Fibroblast of skin of left quadriceps (primary cell): ENCODE measurements at places on chromosomes 5 and 9.
A peak's percentile ranks its signal among the peaks of the same experiment; 100 is the strongest.

DNA sequence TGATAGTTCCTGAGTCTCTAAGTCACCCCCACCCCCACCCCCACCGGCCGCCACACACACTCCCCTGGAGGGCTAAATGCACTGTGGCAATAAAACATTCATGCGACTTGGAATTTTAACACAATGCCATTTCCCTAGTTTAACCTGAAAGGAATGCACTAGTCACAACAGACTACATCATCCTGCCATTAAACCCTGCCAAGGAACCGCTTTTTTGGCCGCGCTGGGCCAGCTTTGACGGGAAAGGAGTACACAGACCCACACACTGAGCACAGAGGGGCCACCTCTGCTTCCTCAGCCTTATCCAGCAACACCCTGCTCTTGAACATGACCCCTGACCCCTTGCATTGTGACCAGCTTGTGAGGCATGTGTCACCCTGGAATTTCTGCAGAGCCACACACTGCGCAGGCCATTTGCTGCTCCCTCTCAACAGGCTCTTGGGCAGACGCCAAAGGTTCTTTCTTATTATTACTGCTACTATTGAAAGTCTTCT is 165.3 kb downstream of the BNC2 start:
- peak; percentile 94 for DNase-seq

DNA sequence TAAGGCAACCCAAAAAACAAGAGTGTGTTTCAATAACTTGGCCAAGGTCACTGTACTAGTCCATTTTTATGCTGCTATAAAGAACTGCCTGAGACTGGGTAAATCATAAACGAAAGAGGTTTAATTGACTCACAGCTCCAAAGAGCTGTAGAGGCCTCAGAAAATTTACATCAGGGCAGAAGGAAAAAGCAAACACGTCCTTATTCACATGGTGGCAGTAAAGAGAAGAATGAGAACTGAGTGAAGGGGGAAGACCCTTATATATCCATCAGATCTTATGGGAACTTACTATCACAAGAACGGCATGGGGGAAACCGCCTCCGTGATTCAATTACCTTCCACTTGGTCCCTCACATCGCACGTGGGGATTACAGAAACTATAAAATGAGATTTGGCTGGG is 64.3 kb upstream of the CAMK4 start:
- DNase-seq = no peak

DNA sequence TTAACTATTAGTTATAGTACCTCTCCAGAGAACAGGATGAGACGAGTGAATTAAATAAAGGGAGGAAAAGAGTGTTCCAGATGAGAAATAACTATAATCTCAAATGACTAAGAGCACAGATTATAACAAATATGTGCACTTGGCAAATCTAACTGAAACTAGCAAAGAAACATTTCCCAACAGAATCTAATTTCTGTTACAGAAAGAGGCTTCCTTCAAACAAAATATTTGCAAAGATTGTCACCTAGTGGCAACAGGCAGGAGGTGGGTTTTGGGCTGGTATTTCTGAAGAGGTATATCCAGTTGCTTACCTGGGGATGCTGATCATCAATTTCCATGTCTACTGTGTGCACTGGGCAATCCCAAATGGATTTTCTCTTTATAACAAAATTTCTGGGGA is 5.6 kb upstream of the SPDL1 start:
- peak; percentile 39 for DNase-seq

DNA sequence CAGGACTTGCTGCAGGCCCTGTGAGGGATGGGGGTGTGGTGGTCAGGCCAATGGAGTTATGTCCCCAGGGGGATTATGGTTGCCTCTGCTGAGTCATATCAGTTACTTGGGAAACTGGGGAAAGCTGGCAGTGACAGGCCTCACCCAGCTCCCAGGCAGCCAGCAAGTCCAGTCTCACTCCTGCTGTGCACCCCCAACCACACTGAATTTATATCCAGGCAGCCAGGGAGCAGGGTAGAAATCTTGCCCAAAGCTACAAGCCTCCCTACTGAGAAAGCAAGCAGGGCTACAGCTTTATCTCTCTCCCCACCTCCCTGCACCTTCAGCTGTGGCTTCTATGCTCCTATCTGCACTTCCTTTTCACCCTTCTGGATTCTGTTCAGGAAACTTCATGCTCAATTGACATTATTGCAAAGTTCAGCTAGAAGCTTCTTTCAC is 2076.0 kb upstream of the CDH9 start:
- no peak for DNase-seq

DNA sequence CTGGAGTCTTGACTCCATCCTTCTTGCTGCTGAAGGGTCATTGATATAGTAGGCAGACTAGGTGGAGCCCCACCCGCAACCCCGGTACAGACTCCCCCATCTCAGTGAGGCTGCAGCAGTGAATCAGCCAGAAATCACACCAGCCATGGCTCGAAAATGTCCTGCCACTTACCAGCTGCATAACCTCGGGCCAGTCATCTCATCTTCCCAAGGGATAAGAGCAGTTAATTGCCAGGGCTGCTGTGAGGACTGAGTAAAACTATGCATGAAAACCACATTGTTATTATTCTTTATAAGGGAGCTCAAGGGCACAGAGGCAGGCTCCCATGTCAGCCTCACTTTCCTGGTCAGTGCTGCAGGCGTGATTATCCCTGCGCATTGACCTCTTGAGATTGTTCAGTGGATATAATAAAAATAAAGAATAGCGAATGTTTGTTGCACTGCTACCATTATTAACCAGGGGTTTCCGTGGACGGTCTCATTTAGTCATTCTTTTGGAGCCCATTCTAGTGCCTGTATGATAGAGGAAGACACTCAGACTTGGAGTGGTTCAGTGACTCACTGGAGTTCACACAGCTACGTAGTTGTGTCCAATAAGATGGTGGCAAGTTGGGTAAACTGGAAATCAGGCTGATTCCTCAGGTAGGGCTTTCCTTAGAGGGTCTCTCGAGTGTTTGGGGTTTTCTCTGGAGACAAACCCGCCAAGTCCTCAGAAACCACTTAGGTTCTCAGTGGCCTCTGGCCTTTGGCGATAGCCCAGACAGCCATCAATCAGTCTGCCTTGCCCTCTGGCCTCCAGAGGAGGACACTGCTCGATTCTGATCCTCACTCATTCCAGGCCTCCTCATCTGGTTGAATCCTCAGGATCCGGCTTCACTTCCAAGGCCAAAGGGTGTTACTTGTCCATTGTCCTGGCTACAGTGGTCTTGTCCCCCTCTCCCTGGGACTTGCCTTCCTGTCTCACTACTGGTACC is 39.9 kb downstream of the COL15A1 start:
- DNase-seq = no peak

DNA sequence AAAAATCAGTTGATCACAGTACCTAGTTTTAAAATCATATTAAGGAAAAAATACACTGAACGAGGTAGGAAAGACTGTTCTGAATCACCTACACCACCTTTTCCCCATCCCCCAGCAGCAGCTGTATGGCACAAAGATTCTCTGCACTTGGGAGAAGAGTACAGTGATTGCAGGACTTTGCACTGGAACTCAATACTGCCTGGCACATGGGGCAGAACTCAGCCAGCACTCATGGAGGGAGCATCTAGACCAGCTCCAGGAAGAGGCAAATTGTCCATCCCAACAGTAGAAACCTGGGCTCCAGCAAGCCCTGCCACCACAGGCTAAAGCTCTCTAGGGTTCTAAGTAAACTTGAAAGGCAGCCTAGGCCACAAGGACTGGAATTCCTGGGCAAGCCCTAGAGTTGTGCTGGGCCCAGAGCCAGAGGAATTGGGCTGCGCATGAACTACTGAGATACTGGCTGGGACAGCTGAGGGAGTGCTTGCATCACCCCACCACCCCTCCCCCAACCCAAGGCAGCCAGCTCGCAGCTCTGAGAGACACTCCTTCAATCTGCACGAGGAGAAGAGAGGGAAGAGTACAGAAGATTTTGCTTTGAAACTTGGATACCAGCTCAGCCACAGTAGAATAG is 654.4 kb upstream of the CDH6 start:
- DNase-seq = no peak

- DNase-seq = no peak
Observed at GRCh38 chr5:175470781-175471180, 7.6 kb upstream of the SFXN1 start.

GRCh38 chr9:97807681-97808080 is 45.3 kb upstream of the FOXE1 start:
- no peak for DNase-seq

DNA sequence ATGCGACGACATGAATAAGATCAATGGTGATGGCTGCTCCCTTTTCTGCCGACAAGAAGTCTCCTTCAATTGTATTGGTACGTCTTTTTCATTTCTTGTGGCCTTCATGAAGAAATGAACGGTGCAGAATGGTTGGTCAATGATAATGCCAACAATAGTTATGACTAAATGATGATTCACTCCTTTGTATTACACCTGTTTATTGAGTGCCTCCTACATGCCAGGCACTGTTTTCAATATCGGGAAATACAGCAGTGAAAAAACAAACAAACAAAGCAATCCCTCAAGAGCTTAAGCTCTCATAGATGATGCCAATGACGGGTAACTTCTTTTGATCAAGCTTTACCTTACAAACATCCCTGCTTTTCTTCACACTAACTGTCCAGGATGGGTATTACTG is 117.7 kb downstream of the PAPPA start:
- DNase-seq = no peak

- DNase-seq = no peak
Observed at GRCh38 chr9:112170235-112170634, 4.9 kb downstream of the SUSD1 start.

- DNase-seq = no peak
Observed at GRCh38 chr5:149013796-149014195, 49.1 kb downstream of the SH3TC2 start.

GRCh38 chr9:37732952-37733351 is 20.7 kb upstream of the TRMT10B start:
- DNase-seq = no peak

GRCh38 chr9:136400038-136400834 is at the start of gene SNAPC4:
Gene SNAPC4 (minus strand): TSS chr9:136400170. CDS start chr9:136398428, 1,742 bp downstream.
- peak; percentile 57 for DNase-seq

DNA sequence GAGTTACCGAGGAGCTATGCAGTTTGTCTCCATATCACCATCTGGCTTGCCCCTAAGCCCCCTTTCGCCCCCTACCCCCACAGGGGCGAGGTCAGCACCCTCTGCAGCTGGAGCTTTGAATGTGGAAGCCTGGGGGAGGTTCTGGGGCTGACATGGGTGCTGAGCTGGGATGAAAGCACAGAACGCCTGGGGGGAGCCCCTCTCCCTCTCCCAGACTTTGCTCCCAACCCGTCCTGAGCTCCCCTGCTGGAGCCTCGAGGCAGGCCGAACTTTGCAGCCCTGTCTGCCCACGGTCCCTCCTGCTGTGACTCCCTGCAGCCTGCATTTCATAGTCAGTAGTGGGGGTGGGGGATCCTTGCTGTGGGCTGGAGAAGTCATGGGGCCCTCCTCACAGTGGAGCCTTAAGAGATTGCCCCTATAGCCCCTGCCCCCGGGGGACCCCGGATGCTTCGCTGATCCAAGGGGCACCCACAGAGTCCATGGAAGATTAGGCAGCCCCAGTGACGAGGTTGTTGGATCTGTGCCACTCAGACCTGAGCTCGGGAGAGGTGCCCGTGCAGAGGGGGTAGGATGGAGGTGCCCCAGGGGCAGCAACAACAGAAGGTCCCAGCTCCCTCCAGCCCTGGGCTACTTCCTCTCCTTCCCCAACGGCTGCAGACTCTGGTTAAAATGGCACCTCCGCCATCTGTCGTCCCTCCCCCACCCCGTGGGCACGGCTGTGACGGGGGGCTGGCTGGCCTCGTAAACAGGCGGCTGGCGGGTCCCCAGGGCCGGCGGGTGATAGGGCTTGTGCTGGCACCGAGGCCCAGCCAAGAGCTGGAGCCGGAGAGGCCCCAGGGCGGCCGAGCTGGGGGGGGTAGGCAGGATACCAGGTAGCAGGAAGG is 162.0 kb downstream of the C9orf50 start:
- no peak for DNase-seq

- no peak for DNase-seq
Observed at GRCh38 chr5:141655020-141655419, 3.8 kb upstream of the FCHSD1 start.

DNA sequence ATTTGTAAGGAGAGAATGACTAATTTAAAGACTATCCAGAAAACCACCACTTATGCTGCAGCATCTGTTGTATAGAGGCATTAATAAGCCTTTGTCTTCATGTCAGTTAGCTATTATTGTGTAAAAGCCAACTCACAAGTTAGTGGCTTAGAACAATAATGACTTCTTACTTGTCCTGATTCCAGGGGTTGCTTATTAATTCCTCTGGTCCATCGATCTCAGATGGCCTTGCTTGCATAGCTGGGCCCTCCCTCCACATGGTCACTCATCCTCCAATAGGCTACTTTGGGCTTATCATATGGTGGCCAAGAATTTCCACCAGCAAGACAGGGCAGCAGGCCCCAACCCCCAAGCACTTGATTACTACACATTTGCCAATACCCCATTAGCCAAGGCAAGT is 44.5 kb upstream of the STK32A start:
- no peak for DNase-seq

DNA sequence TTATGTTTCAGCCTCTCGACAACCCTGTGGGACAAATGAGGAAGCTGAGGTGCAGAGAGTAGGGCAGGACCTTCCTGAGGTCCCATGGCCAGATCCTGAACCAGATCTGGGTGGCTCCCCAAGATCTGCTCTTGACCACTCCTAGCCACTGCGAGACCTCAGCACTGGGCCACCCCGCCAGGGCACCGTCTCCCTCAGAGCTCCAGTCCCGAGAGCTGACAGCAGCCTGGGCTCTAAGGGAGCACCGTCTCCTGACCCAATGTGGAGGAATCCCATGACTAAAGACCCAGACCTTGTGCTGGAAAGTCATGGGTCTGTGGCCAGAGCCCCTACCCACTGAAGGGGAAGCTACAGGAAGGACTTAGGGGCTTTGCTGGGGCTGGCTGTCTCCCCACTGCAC is 4.5 kb upstream of the LMX1B start:
- DNase-seq = no peak

DNA sequence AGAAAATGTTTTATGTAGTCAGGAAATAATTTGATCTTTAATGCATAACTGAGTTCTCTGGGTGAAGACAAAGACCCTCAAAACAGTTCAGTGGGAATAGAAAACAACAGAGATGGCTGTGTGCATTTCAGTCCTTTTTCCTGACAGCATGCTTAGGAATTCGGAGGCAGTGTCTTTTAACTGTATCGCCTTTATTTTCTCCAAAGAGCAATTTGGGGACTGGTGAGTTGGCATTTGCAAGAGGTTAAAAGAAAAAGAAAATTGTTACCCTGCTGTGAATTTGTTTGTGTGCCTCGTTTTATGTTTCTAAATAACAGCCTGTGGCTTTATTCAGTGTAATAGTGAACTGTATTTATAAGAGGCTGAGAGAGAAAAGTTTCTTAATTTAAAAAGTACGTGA is 227.8 kb upstream of the DMAC1 start:
- no peak for DNase-seq

DNA sequence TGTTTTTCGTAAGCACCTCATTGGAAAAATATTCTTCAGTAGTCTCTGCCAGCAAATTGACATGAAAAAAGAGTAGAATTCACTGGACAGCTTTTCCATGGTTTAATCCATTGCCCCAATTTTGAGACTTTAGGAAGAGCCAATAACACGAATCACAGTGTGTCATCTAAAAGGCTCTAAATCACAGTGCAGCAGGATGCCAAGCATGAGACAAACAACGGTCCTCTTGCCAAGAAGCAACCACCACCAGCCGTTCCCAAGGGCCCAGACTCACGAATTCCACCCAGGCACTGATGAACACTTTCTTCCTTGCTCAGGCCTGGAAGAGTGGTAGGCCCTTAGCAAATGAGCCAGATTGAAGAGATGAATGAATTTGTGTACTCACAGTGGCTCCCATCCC is 18.3 kb upstream of the IRX4 start:
- DNase-seq = peak; percentile 24

- DNase-seq = no peak
Observed at GRCh38 chr5:21806271-21806670, 1046.9 kb downstream of the CDH12 start.

GRCh38 chr5:171311322-171312077 is 2.5 kb downstream of the TLX3 start:
- no peak for DNase-seq
